ENCODE measurements at places on chromosomes 4 and X.
A peak's percentile ranks its signal among the peaks of the same experiment; 100 is the strongest.

DNA sequence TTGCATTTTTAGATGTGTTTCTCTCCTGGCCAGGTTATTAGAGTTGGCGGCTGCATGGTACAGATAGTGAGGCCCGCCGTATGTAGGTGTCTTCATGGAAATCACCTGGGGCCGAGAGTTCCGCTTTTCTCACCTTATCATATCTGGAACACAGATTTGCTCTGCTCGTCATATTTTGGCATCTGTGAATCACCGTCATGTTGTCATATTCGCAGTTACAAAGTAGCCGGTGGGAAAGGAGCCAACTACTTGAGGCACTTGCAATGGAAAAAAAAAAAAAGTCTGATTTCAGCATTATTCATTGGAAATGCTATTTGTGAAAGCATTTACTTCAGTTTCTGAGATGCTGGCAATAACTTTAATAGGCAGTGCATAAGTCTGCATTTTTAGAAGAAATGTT lies 1715.2 kb upstream of the TENM3 start:
- no peak for DNase-seq

DNA sequence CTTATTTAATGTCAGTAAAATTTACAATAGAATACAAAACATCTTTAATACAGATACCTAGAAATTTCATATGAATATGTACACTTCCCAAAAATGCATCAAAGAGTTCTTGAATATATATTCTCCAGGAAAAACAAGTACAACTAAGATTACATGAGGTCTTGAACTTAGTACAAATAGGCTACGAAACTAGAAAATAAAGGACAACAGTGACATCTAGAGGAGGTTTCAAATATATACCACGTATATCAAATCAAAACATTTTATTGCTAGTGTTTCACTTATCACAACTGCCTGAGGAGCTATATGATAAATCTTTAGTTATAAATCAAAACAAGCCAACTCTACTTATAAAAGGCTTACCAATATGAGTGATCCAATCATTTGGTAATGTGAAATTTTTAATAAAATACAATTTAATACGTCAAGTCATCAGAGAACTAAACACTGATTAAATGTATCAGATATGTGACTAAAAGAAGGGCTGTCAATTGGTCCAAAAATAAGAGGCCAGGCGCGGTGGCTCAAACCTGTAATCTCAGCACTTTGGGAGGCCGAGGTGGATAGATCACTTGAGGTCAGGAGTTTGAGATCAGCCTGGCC lies 36.6 kb downstream of the ANAPC10 start:
- peak; percentile 41 for DNase-seq

- DNase-seq = no peak
Measured at GRCh38 chr4:56417396-56417795, 18.0 kb downstream of the PPAT start.

- no peak for DNase-seq
Measured at GRCh38 chrX:134406356-134407064, 53.5 kb upstream of the HPRT1 start.

- no peak for DNase-seq
Measured at GRCh38 chrX:110216027-110216426, 101.9 kb downstream of the AMMECR1 start.

DNA sequence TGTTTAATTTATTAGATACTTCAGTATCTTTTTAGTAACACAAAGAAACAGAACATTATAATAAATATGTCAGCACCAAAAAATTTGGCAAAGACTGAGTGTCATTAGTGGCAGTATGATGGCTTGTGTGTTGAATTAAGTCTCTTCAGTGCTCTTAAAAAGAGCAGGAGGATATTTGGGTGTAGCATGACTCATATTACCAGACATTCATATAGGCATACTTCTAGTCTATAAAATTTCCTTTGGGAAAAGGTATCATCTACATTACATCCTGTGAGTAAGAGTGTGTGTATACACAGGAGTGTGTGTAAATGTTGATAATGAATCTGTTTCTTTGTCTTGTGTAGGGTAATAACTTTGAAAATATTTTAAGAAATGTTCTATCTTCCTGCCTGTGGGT lies 135.7 kb downstream of the CNKSR2 start:
- no peak for DNase-seq

GRCh38 chr4:24888475-24889344 lies 24.1 kb downstream of the CCDC149 start:
- DNase-seq = no peak

- no peak for DNase-seq
Measured at GRCh38 chr4:42404001-42404400, 6.7 kb downstream of the SHISA3 start.

DNA sequence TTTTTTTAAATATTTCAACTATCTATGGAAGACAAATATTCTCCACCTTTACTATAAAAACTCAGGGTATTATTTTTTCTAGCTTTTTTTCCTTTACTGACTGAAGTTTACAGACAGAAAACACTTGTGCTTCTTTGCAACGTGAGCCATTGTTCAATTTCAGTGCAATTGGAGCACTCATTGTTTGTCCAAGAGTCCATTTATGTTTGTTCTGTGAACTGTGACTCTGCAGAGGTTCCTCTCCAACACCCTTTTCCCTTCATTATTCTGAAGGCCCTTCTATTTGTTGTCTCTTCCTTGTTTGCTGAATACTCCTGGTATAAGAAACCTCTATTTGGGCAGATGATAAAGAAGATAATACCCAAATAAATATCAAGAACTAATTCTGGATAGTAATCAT lies 37.4 kb downstream of the DAPP1 start:
- no peak for DNase-seq

DNA sequence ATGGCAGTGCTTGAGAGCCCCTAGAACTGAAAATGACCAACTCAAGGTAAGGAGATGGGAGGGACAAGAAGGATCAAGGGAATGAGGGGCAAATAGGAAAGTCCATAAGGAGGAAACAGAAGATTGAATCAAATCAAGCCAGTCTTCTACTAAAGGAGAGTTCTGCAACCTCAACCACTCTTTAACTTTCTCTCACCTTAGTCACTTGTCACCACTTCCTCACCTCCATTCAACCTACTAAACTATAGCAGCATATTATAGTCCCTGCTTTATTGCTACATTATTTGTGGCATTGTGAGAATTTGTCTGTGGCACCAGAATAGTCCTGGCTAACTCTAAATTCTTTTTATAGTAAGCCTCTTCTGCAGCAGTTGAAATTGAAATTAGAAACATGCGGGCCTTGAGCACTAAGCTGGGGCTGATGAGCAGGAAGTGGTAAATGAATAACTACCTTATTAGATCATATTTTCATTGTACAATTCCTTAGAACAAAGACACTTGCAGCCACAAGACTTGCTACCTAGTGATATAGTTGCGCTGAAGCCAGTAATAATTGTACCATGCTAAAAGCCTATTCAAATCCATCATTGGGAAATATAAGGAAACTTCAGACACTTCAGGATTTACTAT lies 336.9 kb downstream of the ZNF674 start:
- no peak for DNase-seq

DNA sequence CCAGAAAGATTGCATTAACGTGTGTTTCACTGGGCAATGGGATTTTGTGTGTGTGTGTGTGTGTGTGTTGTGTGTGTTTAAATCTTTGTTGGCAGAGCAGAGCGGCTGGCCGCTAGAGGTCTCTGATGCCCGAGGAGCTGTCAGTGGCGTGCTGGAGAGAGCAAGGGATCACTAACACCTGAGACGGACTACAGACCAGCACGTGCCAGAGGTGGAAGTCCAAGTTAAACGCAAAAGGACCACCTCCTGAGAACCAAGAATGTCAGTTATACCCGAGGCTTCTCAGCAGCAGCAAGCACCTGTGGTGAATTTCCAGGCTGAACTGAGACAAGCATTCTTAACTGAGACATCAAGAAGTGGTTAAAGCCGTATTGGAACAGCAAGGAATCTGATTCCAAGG lies 9.0 kb upstream of the SLC25A14 start:
- peak; percentile 34 for DNase-seq

DNA sequence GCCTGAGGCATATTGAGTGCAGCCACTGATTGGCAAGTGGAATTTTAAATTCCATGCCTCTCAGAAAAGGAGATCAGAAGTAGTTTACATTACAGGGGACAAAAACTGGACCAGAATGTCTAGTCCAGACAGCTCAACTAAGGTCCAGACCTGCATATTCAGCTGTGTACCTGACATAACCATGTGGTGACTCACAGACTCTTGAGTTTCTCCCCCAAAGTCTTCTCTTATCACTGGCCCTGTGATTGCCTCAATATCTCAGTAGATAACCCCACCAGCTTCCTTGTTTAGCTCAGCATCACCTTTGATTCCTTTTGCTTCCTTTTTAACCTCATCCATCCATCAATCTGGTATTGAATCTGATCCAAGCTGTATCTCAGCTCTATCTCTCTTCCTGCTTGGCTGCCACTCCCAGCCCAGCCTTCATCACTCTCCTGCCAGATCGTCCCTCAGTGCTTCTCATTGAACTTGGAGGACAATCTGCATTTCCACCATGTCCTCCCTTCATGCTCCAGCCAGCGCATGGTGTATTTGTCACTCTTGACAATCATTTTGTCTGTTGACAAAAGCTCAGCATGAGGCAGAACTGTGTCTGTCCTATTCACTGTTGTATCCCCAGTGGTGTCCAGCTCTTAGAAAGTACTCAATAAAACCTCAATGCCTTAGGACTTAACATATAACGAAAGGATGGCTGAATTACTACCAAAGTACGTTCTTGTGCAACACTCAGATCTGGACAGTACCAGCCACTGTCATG lies 27.8 kb upstream of the SLC2A9 start:
- DNase-seq = no peak

DNA sequence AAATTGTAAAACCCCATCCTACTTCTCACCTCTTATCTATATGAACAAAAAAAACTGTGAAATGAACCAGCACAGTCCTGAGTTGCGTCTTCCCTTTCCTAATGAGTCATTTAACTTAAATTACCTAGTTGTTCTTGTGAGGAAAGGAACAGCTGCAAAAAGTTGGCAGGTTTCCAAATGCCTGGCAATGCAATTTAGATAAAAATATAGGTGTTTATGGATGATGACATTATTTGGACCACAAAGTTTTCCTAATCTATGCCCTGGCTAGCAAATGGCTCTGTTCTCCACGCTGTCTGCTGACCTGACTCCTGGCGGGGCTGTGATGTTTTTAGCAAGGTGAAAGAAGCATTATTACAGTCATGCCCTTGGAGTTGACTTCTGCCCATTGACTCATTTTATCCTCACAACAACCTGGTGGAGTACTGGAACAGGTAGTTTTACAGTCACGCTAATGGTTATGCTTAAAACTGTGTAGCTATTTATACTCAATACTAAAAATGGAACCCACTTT lies 29.8 kb upstream of the RELL1 start:
- DNase-seq = no peak

DNA sequence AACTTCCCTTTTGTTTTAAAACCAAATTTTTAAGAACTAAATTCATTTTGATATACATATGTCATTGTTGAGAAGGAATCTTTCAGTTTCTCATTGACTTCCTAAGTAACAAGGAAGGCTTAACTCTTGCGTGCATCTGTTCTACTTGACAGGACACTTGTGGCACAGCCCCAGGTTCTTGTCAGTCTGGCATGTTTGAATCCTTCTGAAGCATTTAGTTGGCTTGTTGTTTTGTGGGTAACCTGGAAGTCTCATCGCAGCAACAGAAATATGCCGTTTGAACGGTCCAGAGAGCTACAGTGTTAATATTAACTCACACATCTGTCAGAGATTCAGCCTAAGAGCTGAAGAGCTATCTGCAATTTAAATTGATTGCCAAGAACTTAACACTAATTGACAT lies 76.0 kb downstream of the GLRA3 start:
- DNase-seq = no peak

DNA sequence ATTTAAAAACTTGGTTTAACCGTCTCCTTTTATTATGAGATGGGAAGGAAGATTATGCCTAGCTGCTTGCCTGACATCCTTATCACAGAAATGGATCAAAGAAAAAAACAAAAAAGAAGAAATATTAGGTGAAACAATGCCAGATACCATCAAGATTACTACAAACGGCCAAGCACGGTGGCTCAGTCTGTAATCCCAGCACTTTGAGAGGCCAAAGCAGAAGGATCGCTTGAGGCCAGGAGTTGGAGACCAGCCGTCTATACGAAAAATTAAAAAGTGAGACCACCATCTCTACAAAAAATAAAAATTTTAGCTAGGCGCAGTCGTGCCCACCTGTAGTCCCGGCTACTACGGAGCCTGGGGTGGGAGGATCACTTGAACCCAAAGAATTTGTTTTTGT lies 2.3 kb downstream of the FRYL start:
- DNase-seq = no peak

DNA sequence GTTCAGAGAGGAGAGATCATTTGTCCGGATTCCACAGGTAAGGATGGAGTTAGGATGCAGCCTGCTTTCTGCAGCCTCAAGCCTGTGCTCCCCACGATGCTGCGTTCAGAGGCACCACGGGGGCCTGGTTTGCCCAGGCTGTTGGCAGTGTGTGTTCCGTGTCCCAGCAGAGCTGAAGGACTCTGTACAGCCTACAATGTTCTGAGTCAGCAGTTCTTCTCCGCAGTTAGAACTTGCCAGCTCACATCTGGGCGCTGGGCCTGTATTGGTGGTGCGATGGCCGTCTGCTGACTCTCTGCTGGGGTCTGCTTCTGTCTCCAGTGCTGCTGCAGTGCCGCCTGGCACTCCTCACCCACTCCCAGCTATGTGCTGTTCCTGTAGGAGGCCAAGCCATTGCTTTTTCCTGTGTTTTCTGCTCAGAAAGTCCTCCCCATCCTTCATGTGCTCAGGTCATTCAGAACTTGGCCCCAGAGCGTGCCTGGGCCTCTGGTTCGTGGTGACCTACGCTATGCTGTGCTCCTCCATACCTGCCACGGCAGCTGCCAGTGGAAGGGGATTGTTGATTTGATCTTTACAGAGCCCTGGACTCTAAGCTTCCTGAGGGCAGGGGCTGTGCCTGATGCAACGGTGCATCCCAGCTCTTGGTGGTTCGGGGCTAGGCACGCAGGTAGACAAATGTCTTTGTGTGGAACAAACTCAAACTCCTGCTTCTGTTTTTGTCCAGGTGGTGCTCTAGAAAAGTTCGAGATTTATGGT lies 42.6 kb upstream of the TADA2B start:
- no peak for DNase-seq

GRCh38 chr4:173485164-173485563 lies 44.9 kb downstream of the HAND2 start:
- no peak for DNase-seq

- no peak for DNase-seq
Measured at GRCh38 chr4:6375620-6376295, 96.7 kb downstream of the PPP2R2C start.

DNA sequence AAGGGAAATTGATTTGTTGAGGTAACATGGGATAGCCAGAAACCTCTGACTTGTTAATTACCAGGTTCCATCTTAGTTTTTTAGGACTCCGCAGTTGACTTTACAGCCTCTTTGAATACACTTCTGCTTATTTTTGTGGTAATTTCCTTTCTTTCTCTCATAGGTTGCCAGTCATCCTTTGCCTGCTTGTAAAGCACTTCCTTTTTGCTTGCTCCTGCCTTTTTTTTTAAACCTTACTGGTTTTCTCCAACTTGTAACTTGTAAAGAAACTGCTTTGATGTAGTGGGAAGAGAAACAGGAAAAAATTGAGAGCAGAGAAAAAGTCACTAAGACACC lies 2.6 kb downstream of the PGK1 start:
- no peak for DNase-seq

All from CD4-positive, alpha-beta memory T cell (primary cell).